ENCODE measurements at places on chromosomes 3 and 15.
A peak's percentile ranks its signal among the peaks of the same experiment; 100 is the strongest.

- peak; percentile 60 for DNase-seq
These were observed 30.2 kb downstream of the ZNF710 start for GRCh38 chr15:90031231-90031791.

- DNase-seq: no peak
These were observed 175.4 kb downstream of the MBNL1 start for GRCh38 chr3:152444029-152444641.

DNA sequence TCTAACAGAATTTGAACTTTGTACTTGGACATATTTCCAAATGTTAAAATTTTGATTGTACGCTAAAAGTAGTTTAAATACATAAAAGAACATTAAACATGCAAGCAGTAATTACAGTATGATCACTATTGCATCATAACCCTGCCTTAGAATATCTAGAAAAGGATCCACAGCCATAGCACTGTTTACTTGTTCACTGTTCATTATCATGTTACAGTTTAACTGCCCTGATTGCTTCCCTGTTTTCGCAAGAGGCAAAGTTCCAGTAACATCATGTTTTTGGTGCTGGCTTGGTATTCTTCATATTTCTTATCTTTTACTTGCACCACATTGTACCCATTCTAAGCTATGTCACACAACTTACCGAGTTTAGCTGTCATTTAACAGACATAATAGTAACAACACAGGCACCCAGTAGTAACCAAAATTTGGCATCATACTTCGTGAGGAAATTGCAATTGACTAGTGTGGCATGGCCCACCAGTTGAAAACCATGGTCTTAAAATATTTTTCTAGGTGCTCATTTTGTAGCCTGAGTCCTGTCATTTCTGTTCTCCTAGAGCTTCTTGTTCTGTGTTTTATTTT is 13.3 kb upstream of the TMEM87A start:
- no peak for DNase-seq

DNA sequence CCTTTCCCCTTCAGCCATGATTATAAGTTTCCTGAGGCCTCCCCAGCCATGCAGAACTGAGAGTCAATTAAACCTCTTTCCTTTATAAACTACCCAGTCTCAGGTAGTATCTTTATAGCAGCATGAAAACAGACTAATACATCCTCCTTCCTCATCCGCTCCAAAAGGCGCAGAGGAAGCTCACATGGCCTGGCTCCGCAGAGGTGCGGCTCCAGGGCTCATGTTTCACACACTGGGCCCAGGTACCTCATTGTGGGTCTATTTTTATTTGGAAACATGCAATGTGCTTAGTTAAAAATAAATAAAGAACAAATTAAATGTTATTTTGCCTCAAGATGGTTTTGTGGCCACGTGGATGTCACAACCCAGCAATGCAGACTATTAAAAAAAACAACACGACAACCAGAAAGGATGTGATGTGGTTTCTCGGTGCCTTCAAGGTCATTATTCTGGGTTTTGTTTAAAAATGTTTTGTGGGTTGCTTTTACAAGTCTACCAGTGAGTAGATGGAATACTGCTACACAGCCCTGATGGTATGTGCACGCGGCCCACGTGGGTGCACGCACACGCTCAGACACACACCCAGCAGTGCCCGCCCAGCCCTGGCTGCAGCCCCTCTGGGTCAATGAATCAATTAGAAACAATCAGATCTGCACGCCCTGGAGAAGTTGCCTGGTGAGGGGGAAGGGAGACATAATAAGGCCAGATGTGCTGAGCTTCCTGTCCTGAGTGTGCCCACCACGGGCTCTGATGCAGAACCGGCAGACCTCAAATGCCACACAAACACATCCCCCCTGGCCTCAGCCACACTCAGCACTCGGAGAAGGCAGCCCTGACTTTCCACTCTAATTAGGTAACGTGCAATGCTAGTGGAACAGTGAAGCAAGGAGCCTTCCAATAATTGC is 140.1 kb downstream of the ADAMTS17 start:
- peak; percentile 9 for DNase-seq

DNA sequence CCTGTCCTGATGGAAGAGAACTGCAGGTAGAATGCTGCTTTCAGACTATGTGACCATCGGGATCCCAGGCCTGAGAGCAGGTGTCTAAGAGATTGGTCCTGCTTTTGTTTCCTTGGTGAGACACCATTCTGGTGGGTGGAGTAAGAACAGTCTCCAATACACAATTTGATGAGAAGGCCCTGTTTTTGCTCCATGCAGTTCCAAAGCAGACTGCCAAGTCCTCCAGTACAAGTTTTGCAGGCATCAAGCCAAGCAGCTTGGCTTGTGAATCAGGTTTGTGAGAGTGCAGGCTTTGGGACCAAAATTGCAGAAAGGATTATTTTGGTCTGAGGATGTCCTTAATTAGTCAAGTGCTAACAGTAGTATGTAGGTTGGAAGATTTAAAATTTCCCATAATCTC is 381.6 kb downstream of the FOXP1 start:
- no peak for DNase-seq

- no peak for DNase-seq
These were observed 15.8 kb downstream of the PODXL2 start for GRCh38 chr3:127644641-127645370.

DNA sequence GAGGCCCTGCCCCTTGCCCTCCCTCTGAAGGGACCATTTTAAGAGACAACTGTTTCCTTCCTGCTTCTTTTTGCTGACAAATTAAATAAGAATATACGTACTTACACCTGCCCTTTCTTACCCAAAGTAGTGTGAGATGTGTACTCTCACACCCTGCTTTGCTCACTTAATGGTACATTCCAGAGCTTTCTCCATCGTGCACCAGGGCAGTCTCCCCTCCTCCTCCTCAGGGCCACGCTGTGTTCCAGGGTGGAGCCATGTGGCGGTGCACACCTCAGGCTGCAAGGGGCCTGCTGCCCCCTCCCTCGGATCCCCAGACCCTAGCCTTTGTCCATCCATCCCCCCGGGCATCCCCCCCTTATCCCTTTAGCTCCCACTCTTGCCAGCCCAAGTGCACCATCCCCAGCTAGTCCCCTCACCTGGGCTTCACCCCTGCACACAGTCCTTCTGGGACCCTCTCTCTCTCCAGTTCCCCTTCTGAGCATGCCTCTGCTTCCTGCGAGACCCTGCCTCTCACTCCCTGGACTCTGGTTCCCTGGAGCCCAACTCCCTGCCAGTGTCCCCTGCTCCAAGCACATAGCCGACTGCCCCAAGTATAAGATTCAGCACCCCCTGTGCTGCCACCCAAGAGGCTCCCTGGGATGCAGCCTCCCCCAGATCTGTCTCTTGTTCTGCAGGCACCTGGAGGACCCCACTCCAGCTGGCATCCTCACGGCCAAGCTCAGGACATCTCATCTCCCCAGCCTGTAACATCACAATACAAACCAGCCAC is 89.5 kb upstream of the IQSEC1 start:
- DNase-seq: no peak

- DNase-seq: peak; percentile 76
These were observed at the start of gene ATP11B for GRCh38 chr3:182792901-182793662. ATP11B (plus strand) TSS chr3:182793504; CDS start chr3:182793760, 256 bp downstream.

DNA sequence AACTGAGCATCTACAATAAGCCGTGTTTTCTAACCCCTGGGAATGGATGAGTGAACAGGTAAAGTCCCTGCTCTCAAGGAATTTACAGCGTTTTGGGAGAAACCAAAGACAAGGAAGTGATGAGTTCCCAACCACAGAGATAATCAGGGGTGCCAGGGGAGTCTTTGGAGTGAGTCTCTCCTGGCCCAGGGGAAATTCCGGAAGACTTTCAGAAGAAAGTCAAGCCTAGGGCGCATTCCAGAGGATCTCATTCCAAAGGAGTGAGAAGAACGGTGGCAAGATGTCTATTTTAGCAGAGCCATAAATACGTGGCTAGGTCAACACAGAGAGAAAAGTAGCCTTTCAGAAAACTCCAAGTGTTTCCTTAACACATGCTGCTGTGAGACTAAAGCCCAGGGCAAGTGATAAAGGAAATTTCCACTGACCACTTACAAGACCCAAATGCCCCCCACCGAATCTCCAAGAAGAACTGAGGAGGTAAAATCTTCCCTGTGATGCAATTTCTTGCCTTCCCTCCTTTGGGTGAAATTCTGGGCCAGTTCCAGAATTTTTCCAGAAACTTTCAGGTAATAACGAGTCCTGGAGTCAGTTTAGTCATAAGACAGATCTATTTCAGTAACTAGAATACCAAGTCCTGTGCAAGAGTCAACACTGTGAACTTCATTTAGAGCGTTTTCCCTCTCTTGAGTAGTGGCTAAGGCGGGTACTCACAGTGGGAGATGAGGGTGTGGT is 437.4 kb downstream of the NR2F2 start:
- DNase-seq: no peak

DNA sequence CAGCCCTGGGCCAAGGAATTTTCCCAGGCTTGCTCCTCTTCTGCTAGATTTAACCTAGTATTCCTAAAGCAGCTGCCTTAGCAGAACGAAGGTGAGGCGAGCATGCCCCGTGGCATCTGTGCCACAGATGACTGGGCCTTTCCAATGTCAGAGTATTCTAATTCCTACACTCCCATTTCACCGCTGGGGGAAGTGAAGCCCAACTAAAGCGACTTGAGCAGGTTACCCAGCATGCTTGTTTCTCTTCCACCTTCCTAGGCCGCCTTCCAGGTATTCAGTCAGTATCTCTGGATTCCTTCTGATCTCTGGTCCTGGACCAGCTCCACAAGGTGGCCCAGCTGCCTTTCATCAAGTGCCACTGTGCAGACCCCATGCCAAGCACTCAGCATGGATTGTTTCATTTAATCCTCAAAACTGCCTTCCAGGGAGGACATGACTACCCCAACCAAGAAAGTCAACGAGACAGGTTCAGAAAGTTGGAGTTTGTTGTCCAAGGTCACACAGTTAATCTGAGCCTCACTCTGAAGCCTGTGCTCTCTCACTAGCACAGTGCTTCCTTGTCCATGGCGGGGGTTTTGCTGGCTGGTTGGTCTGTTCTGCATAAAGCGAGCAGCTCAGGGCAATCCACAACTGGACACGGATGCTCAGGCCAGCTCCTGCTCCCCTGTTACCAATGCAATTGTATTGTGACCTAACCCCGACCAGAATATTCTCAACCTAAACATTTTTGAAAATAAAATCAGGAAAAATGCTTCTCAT is 15.1 kb downstream of the MYO5C start:
- no peak for DNase-seq

- no peak for DNase-seq
These were observed 121.7 kb upstream of the TLE3 start for GRCh38 chr15:70219256-70219895.

DNA sequence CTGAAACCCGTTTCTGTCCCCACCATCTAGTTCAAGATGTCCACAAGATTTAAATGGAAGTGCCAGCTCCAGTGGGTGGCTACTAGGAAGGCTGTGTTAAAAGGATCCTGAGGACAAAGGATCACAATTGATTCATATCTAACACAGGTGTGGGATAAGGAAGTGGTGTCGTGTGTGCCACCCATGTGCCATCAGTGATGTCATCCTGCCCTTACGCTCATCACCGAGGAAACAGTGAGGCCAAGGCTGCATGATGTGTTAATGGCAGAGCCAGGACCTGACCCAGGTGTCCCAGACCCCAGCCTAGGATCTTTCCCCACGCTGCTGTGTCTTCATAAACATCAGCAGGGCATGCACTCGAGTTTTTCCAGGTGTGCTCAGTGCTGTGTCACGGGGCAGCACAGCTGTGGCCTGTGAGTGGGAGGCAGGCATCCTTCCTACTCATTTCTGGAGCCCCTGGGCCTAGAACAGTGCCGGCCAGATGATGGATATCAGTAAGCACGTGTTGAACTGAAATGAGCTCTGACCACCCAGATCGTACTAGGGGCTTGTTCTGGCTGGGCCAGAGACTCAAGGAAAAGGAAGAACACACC is 10.6 kb upstream of the TGM5 start:
- DNase-seq: no peak

GRCh38 chr15:100601617-100602063 is 344 bp downstream of the LINS1 start:
- no peak for DNase-seq

GRCh38 chr3:159854500-159855124 is 134.0 kb upstream of the IL12A start:
- no peak for DNase-seq

DNA sequence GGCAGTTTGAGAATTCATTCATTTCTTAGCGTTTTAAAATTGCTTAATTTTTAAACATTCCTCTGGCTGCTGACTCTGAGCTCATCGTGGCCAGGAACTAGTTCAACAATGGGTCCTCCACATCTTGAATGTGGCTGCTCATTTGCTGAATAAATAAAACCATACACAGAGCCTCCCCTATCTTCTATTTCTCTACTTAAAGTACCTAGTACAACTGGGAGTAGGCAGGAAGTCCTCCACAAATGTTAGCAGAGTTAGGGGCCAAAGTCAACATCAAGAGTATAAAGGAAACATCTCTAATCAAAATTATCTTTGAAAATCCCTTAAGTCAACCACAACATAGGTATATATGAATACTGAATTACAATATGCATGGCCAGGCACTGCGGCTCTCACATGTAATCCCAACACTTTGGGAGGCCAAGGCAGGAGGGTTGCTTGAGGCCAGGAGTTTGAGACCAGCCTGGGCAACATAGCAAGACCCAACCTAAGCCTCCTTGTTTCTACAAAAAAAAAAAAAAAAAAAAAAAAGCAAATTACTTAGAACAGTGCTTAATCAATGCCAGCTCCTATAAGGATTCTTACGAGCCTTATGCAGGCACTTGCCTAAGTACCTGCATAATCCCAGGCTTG is 57.5 kb upstream of the LMOD3 start:
- no peak for DNase-seq

DNA sequence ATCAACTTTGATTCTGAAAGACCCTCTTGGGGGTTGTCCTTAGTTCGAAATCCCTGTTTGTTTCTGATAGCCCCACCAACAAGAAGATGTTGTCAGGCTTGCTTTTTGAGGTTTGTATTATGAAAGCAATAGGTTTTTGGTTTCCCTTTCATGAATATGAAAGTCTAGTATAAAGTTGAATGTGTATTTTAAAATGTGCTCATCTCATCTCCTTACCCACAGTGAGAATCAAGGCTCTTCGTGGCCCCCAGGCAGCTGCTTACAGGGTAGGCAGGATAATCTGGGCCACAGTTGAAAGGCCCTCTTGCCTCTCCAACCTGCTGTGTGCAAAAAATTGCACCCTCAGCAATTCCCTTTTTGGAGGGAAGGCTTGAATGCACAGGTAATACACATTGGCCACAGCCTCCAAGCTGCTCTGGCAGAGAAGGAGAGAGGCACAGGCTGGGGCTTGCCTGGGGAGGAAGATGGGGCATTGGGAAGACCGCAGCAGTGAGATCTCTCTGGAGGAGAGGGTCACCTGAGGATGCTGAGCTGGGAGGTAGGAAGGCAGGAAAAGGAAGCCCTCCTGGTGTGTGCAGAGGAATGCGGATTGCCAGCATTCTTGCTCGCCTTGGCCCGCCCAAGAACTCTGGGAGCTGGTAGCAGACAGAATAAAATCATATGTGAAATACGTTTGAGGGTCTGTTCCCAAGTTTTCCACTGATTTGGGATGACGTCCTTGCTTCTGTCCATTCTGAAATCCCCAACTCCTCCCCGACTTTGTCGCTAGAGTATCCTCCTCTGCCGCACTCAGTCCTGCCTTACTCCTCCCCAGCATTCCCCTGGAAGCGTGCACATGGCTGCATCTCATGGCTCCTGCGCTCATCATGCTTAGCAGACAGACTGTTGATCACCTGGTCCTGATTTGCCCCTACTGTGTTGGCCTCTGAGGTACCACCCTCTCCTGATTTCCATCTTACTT is 196.4 kb downstream of the RPLP1 start:
- no peak for DNase-seq

- no peak for DNase-seq
These were observed 43.1 kb upstream of the HACD2 start for GRCh38 chr3:123627673-123628670.

GRCh38 chr3:57745101-57745500 is 11.0 kb upstream of the SLMAP start:
- no peak for DNase-seq

GRCh38 chr15:52749258-52749657 is 40.9 kb downstream of the ONECUT1 start:
- no peak for DNase-seq

GRCh38 chr3:111761309-111761795 is 97.7 kb upstream of the PHLDB2 start:
- no peak for DNase-seq
